ENCODE measurements at places on chromosomes 1 and 21.
A peak's percentile ranks its signal among the peaks of the same experiment; 100 is the strongest.

DNA sequence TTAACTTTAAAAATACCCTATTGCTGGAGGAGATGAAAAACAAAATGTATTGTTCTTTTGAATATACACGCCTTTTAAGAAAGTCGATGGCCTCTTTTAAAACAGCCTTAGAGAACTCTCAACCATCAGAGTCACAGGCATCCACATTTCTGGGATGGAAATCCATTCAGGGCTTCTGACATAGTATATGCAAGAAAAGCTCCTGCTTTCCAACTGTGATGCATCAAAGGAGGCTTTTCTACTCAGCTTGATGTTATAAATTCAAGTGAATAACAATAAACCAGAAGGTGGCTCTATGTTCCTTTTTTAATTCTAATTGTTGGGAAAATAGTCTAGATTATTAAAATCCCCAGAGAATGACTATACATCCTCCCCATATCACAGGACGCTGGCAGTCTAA lies 398.8 kb upstream of the CXADR start:
- no peaks in the 10 kb centered on the region for H3K27me3 ChIP-seq
- no peak for DNase-seq
- no peak overlapping the region for H3K27ac ChIP-seq
- no peaks in the 10 kb centered on the region for H3K4me1 ChIP-seq

DNA sequence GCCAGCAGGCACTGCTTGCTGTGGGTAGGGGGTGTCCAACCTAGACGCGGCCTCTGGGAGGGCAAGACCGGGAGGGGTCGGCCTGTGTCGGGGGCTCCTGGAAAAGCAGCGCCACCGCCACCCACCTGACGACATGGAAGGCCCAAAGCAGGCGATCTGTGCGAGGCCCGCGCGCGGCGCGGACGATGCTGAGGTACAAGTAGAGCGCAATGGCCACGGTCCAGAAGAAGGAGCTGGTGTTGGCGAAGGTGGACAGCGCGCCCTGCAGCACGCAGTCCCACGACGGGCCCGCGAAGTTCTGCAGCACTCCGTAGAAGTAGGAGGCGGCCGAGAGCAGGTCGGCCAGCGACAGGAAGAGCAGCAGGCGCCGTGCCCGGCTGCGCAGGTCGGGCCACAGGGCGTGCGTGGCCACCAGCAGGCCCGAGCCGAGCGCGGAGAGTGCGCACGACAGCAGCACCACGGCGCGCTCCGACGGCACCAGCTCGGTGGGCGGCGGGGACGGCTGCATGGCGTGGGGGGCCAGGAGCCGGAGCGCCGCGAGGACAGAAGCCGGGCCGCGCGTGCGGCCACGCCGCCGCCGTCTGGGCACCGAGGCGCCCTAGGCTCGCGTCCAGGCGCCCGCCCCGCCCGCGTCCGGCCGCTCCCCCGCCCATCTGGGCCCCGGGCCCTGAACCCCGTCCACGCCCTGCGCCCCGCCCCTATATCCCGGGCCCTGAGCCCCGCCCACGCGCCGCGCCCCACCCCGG lies at the start of gene GPR157:
GPR157 (minus strand) TSS at position 583 of the 746 bp plus-strand sequence; CDS start at position 508, 75 bp downstream.
- peak within 1 kb of the TSS; percentile 27 for H3K4me3 ChIP-seq
- peak within 1 kb of the TSS; percentile 84 for H3K27ac ChIP-seq
- DNase-seq: peak; percentile 97
- H3K4me1 ChIP-seq: peaks cover 39% of the 10 kb centered on the region
- H3K27me3 ChIP-seq: no peaks in the 10 kb centered on the region

DNA sequence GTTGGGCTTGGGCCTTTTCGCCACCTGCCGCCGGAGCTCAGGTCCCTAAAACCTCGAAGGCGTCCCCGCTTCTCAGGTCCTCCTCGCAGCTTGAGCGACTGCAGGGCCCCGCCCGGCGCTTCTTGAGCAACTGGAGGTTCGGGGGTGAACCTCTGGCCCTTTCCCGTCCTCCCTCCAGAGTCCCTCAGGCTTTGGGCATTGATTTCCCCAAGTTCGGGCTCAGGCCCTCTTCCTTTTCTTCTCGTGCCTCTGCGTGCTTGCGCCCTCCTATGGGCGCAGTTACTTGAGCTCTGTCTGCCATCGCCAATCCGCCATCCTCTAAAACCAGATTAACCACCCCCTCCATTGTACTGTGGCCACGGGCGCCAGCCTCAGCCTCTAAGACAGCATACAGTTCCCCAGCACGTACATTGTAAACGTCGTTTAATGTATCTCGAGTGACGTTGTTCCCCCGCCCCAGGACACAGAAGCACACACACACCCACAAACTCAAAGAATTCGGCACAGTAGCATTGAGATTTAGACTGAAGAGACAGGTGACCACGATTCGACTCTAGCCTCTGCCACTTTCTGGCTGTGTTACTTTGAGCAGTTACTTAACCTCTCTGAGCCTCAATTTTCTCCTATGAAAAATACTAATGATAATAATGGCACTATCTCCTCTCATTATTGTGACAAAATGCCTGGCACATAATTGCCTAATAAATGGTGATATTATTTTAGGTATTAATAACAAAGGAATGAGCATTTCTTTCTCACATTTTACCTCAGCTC lies 22.6 kb downstream of the BTG2 start:
- H3K27me3 ChIP-seq: no peaks in the 10 kb centered on the region
- H3K4me1 ChIP-seq: peaks cover 62% of the 10 kb centered on the region
- no peak for DNase-seq
- peak overlapping the region; percentile 97 for H3K27ac ChIP-seq
- no peaks in the 10 kb centered on the region for H3K36me3 ChIP-seq

DNA sequence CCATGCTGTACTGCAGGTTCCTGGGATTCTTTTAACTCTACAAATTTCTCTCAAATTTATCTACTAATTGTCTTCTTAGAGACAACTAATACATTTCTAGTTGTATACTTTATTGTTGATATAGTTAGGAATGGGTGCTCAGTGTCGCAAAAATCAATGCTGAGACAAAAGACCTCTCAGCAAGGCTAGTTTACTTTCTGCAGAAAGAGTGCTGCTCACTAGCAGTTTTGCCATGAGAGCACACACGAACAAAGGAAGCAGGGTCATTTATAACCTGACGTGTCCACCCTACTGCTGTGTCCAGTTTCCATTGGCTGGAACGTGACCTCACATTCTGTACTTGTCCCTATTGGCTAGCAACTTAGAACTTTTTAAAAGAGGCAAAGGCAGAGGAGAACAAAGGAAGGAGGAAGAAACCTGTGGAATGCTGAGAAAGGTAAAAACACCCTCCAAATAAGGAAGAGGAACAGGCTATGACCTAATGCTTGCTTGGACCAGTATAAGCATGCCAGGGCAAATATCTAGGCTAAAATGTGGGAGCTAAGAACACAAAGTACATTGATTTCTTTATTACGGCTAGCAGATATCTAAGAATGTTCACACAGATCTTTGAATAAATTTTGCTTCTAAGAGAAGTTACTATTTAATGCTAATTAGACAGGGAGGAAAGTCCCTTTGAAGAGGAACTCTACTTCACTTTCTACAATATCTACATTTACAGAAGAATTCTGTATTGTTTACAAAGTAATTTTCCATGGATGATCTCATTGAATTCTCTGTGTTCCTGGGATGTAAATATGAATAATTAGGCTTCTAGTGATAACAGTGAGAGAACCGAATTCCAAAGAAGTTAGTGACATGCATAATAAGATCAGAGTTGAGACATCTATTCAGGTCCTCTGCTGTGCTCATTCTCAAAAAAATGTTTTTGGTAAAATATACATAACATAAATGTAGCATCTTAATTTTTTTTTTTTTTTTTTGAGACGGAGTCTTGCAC lies 86.0 kb upstream of the MAP10 start:
- no peaks in the 10 kb centered on the region for H3K27me3 ChIP-seq
- no peaks in the 10 kb centered on the region for H3K4me1 ChIP-seq
- H3K4me3 ChIP-seq: no peak overlapping the region

DNA sequence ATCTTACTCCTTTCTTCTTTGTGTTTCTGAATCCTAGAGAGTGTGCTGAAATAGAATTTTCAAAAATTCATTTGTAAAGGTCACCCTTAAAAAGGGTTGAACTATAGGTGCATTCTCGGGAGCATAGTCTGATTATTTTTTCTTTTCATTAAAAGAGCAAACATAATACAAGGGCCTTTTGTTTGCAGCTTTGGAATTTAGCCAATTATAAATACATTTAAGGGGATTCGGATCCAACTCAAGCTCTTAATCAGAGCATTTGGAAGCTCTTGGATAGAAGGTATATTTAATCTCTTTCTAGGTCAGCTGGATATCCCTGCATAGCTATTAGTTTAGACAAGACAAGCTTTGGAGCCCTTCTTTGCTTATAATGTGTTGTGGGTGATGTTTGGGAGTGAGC lies 321.7 kb downstream of the HHAT start:
- DNase-seq: no peak
- H3K4me3 ChIP-seq: no peak overlapping the region
- no peaks in the 10 kb centered on the region for H3K4me1 ChIP-seq
- H3K27ac ChIP-seq: no peak overlapping the region
- H3K36me3 ChIP-seq: no peaks in the 10 kb centered on the region
- H3K27me3 ChIP-seq: no peaks in the 10 kb centered on the region

- no peak for DNase-seq
- no peaks in the 10 kb centered on the region for H3K27me3 ChIP-seq
- H3K4me3 ChIP-seq: no peak overlapping the region
- H3K27ac ChIP-seq: no peak overlapping the region
- H3K36me3 ChIP-seq: no peaks in the 10 kb centered on the region
These were observed 508.2 kb upstream of the ZRANB2 start for GRCh38 chr1:71589005-71589404.

- no peaks in the 10 kb centered on the region for H3K4me1 ChIP-seq
- no peak for DNase-seq
- no peak overlapping the region for H3K4me3 ChIP-seq
These were observed 92.5 kb upstream of the ADGRL2 start for GRCh38 chr1:81708250-81708649.

GRCh38 chr1:181263444-181263843 lies 174.9 kb downstream of the IER5 start:
- H3K36me3 ChIP-seq: no peaks in the 10 kb centered on the region
- H3K27ac ChIP-seq: no peak overlapping the region
- H3K4me3 ChIP-seq: no peak overlapping the region
- peaks cover 3% of the 10 kb centered on the region for H3K27me3 ChIP-seq
- no peaks in the 10 kb centered on the region for H3K4me1 ChIP-seq
- no peak for DNase-seq

DNA sequence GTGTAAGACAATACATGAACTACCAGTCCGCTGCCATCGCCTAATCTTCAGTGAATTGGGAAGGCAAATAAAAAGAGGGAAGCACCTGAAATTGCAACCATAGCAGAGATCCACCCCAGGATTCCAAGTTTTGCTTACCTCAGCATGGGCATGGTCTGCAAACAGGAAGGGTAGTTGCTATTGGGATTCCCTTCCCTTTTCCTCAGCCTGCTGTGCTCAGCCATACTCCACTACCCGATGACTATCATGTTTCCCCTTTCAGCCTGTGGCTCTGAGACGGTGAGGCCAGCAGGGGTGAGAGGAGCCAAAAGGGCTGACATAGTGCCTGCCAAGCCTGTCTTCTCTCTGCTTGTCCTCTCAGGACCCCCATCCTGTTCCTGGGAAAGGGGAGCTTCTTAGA lies 64.2 kb downstream of the GPR137B start:
- peaks cover 59% of the 10 kb centered on the region for H3K36me3 ChIP-seq
- no peaks in the 10 kb centered on the region for H3K27me3 ChIP-seq
- no peak for DNase-seq
- H3K4me3 ChIP-seq: no peak overlapping the region
- peaks cover 9% of the 10 kb centered on the region for H3K4me1 ChIP-seq

DNA sequence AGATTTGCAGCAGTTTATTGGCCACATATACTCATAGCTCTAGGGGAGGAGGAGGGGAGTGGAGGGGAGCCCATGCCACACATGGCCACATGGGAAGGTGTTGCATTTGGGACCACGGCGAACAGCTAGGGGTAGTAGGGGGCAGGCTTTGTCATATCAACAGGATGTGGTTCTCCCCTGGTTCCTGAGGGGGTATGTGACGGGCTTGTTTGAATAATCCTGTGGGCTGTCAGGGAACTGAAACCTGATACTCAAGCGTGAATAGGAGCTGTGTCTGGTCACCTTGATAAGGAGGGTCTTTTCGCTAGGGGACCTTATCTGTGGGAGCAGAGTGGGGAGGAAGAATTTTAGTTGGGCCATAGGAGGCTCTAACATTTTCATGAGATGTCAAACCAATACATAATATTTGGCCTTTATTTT lies 264.7 kb downstream of the CTH start:
- H3K36me3 ChIP-seq: no peaks in the 10 kb centered on the region
- H3K4me3 ChIP-seq: no peak overlapping the region
- DNase-seq: no peak
- no peak overlapping the region for H3K27ac ChIP-seq

DNA sequence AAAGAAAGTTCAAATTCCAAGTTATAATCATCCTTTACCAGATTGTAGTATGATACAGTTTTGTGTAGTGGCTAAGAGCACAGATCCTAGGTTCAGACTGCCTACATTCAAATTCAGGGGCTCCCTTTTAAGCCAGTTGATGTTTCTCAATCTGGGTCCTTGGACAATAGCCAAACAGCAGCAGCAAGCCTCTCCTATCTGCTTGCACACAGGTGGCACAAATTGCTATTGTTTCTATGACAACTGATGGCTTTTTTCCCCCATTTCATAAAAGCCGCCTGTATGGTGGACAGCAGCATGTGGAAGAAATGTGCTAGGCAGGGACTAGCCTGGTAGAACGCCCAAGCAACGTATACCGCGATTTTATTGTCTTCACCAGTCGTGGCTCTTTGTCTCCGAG lies 76.5 kb downstream of the S1PR1 start:
- H3K4me1 ChIP-seq: peaks cover 17% of the 10 kb centered on the region
- H3K27me3 ChIP-seq: no peaks in the 10 kb centered on the region
- no peak overlapping the region for H3K4me3 ChIP-seq
- no peak overlapping the region for H3K27ac ChIP-seq
- no peak for DNase-seq

DNA sequence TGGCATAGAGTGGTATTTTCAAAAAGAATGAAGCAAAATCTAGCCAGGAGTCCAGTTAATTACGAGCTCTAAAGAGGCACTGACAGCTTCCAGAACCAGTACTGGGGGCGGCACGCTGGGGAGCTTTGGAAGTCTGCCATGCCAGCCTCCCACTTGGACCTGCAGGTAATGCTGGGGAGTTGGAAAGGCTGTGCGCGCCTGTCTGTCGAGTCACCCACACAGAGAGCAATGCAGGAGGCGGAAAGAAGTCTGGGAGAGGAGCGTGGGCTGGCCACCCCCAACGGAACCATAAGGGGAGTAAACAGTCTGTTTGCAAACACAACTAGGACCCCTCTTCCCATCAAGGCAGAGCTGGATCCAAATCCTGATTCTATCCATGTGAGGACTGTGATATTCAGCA lies 84.5 kb downstream of the BEND5 start:
- H3K36me3 ChIP-seq: no peaks in the 10 kb centered on the region
- no peaks in the 10 kb centered on the region for H3K4me1 ChIP-seq
- no peak for DNase-seq
- no peak overlapping the region for H3K27ac ChIP-seq
- H3K4me3 ChIP-seq: no peak overlapping the region
- no peaks in the 10 kb centered on the region for H3K27me3 ChIP-seq

GRCh38 chr1:237891979-237892378 lies 1.3 kb upstream of the ZP4 start:
- no peaks in the 10 kb centered on the region for H3K4me1 ChIP-seq
- H3K27me3 ChIP-seq: no peaks in the 10 kb centered on the region
- no peak overlapping the region for H3K4me3 ChIP-seq
